Adrenal gland (tissue), 19 donors: ENCODE measurements at places on chromosomes 4 and X. TPM values are rescaled to one million over a fixed set of nuclear protein-coding genes. Genes with fewer than 3 reads are reported as not detected.
A peak's percentile ranks its signal among the peaks of the same experiment; 100 is the strongest.

Gene NSUN7
- total RNA-seq = 5.2 TPM

Gene TRO
- 7.4 TPM for total RNA-seq

GRCh38 chr4:122797405-122798094, 29.1 kb upstream of the FGF2 start:
- DNase-seq = no peak
- H3K27me3 ChIP-seq = no peaks in the 10 kb centered on the region
- peak overlapping the region; percentile 50 for H3K27ac ChIP-seq
- no peak overlapping the region for H3K4me3 ChIP-seq
- H3K4me1 ChIP-seq = no peaks in the 10 kb centered on the region

DNA sequence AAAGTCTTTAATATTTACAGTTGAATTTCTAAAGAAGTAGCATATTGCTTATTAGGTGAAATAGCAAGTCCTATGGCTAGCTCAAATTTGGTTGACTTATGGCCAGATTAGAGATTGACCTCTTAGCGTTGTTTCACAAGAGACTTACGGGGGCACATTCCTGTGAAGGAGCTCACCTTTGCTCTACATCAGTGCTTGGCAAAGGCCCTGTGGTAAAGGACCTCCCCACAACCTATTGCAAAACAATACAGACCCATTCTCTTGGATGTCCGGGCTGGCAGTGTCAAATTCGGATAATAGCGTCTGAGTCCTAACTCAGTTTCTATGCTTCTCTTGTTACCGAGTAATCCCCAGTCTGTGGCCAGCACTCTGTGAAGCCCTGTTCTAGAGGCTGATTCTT, 10.9 kb downstream of the PDHA1 start:
- no peak for DNase-seq
- H3K4me1 ChIP-seq = no peaks in the 10 kb centered on the region
- peaks cover 48% of the 10 kb centered on the region for H3K36me3 ChIP-seq
- no peak overlapping the region for H3K27ac ChIP-seq
- H3K27me3 ChIP-seq = no peaks in the 10 kb centered on the region

- no peak overlapping the region for H3K4me3 ChIP-seq
- H3K4me1 ChIP-seq = no peaks in the 10 kb centered on the region
- no peaks in the 10 kb centered on the region for H3K27me3 ChIP-seq
- H3K36me3 ChIP-seq = no peaks in the 10 kb centered on the region
Observed at GRCh38 chr4:120682981-120683380, 239.5 kb downstream of the PRDM5 start.

- no peaks in the 10 kb centered on the region for H3K4me1 ChIP-seq
- no peak overlapping the region for H3K27ac ChIP-seq
- no peaks in the 10 kb centered on the region for H3K27me3 ChIP-seq
- no peak for DNase-seq
Observed at GRCh38 chr4:10981576-10981975, 297.0 kb upstream of the CLNK start.

- no peaks in the 10 kb centered on the region for H3K4me1 ChIP-seq
- DNase-seq = no peak
Observed at GRCh38 chrX:108097380-108097779, 5.8 kb downstream of the ATG4A start.

- H3K27me3 ChIP-seq = no peaks in the 10 kb centered on the region
- H3K4me1 ChIP-seq = no peaks in the 10 kb centered on the region
- no peaks in the 10 kb centered on the region for H3K36me3 ChIP-seq
- no peak overlapping the region for H3K4me3 ChIP-seq
Observed at GRCh38 chr4:186039697-186040096, 29.3 kb upstream of the TLR3 start.

GRCh38 chrX:72023071-72023470, 108.6 kb downstream of the RTL5 start:
- no peaks in the 10 kb centered on the region for H3K36me3 ChIP-seq
- no peak for DNase-seq
- H3K4me3 ChIP-seq = no peak overlapping the region
- H3K4me1 ChIP-seq = no peaks in the 10 kb centered on the region
- H3K27ac ChIP-seq = no peak overlapping the region
